ENCODE measurements at places on chromosomes 7 and 10. TPM values are rescaled to one million over a fixed set of nuclear protein-coding genes. Genes with fewer than 3 reads are reported as not detected.

DNA sequence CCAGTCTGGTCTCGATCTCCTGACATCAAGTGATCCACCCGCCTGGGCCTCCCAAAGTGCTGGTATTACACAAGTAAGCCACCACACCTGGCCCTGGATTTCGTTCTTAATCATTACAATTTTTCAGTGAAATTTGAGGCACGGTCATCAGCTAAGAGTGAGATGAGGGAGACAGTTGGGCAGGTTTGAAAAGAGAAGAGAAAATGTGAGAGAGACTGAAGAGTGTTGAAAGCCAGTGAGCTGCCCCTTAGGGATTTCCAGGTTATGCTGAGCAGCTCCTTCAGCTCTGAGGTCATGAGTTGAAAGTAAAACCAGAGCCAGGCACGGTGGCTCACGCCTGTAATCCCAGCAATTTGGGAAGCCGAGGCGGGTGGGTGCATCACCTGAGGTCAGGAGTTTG lies 5.9 kb upstream of the UPF2 start:
- DNase-seq, result no peak

The KIAA1549 gene
- 40.2 TPM for total RNA-seq

GRCh38 chr10:510415-510881 lies 179.0 kb downstream of the DIP2C start:
- no peak for DNase-seq

DNA sequence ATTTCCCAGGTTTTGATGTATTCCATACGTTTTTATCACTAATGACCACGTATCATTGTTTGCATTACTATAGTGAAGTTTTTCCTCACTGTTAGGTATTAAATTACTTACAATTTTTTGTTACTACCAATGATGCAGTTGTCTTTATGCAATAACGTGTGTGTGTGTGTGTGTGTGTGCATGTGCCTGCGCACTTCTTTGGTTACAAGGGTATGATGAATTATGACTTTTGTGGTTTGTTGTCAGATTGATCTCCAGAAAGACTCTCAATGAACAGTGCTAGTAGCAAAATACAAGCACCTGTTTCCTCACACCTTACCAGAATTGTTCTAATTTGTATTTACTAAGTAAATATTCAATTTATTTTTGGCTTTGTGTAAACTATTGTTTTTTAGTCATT lies 51.5 kb downstream of the MCMBP start:
- no peak for DNase-seq

DNA sequence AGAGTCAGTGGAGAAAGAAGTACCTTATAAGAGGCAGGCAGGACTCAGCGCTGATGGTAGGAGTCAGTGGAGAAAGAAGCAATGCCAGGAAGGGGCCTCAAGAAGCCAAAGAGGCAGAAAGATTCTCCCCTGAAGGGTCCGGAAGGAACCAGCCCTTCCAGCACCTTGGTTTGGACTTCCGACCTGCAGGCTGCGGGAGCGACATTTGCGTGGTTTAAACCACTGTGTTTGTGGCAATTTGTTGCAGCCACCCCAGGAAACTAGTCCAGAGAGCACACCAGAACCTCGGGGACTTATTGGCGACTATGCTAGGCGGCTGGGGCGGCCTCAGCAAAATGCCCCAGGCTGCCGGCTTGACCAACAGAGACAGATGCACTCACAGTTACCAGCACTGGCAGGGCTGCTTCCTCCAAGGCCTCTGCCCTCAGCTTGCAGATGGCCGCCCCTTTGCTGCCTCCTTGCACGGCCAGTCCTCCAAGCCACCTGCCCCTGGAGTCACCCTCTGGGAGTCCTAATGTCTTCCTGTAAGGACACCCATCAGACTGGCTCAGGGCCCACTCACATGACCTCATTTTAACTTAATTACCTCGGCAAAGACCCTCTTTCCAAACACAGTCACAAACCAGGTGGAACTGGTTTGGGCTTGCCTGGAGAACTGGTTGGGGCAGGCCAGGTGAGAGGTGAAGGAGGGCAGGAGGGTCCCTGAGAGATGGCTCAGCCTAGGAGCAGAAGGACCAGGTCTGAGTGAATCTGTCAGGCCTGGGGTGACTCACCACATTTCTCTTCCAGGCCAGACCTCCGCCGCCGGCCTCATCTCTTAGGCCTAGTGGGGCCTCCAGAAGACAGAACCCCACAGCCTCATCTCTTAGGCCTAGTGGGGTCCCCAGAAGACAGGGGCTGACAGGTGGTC lies 26.1 kb downstream of the CALML3 start:
- peak; percentile 40 for DNase-seq

- no peak for DNase-seq
Measured at GRCh38 chr7:126774077-126774476, 478.7 kb downstream of the GRM8 start.

The PNLIP gene
- total RNA-seq, result not detected

The DUSP5 gene
- 2.4 TPM for total RNA-seq

GRCh38 chr7:146249272-146249671 lies 132.7 kb downstream of the CNTNAP2 start:
- no peak for DNase-seq

The PDE6C gene
- not detected for total RNA-seq

DNA sequence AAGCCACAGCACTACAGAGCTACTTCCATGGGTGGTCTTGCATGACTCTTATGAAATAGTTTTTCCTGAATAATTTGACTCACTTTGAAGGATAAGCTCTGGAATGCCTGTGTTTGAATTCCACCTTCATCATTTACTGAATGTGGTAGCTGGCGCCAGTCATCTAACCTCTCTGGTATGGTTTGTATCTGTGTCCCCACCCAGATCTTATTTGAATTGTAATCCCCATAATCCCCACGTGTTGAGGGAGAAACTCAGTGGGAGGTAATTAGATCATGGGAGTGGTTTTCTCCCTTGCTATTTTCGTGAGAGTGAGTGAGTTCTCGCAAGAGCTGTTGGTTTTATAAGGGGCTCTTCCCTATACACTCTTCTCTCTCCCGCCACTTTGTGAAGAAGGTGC lies 11.2 kb upstream of the SLC13A1 start:
- DNase-seq, result no peak

DNA sequence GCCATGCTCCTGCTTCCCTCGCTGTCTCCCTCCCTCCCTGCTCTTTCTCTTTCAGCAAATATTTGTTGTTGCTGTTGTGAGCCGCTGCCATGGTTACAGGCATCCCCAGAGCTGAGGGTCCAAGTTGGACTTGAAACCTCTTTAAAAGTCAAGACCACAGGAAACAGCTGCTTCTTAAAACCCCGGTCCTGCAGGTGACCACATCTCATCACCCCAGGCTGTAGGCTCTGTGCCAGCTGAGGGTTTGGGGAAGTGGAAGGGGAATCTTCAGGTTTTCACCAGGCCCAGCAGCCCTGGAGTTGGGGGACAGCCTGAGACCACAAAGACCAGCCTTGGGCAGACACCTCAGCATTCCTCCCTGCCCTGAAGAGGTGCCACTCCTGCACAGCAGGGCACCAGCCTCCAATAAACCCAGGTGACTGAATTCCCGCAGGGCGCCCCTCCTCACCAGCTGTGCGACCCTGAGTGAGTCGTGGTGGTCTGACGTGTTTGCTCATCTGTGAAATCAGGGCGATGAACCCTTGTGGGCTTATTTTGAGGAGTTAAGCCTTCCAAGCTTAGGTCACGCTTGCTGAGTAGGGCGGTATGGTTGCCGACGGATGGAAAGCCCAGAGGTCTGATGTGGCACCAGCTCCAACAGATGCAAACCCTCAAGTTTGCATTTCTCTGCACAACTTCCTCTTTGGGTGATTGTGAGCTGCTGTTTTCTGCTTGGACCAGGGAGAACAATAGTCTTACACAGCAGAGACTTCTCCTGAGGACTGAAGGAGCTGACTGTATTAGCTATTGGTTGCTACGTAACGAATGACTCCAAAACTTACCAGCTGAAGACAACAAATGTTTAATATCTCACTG lies 24.8 kb downstream of the NPTX2 start:
- no peak for DNase-seq

DNA sequence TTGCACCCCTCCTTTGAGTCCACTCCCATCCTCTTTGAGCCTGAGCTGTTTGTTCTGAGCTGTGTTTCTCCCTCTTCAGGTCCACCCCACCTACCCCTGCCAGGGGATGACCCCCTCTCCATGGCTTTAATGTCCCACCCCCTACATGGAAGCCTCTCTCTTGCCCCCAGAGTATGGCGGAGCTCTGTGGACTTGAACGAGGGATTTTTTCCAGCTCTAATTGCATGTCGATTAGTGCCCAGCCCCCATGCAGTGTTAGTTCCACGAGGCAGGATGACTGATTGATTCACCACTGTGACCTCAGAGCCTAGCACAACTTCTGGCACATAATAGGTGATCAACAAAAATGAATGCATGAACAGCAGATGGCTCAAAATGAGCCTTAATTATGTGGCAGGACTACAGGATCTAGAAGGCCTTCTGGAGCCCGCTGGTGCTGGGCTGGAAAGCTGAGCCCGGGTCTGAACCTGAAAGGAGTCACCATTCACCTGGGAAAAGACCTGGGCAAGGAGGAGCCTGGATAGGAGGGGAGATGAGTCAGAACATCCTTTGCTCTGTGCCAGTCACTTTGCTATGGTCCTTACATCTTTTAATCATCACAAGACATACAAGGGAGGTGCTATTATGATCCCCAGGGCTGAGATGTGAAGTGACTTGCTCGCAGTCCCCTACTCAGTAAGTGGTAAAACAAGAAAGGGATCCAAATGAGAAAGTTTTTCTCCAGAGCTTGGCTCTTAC lies 17.1 kb upstream of the SLC18A2 start:
- DNase-seq, result no peak

DNA sequence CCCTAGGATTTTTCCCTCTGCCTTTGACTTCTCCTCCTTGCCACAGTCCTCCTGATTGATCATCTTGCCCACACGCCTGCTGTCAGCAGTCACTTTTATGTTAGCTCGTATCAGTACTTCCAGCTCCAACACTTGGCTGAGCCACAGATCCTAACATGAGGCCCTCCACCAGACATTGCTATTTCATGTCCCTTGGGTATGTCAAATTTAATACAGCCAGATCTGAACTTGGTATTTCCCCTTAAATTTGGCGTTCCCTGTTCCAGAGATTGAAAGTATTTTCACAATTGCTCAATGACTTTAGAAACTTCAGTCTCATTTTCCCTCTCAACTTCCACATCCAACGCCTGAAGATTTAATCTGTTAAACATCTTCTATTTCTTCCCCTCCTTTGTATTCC lies 140.4 kb downstream of the RNLS start:
- no peak for DNase-seq

The RSPH10B gene
- total RNA-seq, result not detected

The SCART1 gene
- total RNA-seq, result 3.8 TPM

The TRIM74 gene
- total RNA-seq, result 2.9 TPM

The ASB10 gene
- not detected for total RNA-seq

- no peak for DNase-seq
Measured at GRCh38 chr10:111837985-111838384, 345.6 kb downstream of the GPAM start.

GRCh38 chr10:86245015-86245394 lies 121.6 kb downstream of the GRID1 start:
- no peak for DNase-seq

The ADAM8 gene
- 5.4 TPM for total RNA-seq

The TAS2R41 gene
- not detected for total RNA-seq

DNA sequence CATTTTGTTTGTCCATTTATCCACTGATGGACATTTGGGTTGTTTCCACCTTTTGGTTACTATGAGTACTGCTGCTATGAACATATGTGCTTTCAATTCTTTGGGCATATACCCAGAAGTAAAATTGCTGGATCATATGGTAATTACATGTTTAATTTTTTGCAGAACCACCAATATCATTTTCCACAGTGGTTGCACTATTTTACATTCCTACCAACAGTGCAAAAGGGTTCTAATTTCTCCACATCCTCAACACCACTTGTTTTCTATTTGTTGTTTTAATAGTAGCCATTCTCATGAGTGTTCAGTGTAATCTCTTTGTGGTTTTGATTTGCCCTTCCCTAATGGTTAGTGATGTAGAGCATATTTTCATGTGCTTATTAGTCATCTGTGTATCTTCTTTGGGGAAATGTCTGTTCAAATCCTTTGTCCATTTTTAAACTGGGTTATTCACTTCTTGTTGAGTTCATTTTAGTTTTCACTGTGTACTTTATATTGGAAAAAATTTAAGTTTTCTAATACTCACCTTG lies 101.9 kb downstream of the HIBADH start:
- DNase-seq, result no peak

- DNase-seq, result no peak
Measured at GRCh38 chr7:30365621-30366020, 81.2 kb downstream of the ZNRF2 start.

The PKD2L1 gene
- 0.44 TPM for total RNA-seq

DNA sequence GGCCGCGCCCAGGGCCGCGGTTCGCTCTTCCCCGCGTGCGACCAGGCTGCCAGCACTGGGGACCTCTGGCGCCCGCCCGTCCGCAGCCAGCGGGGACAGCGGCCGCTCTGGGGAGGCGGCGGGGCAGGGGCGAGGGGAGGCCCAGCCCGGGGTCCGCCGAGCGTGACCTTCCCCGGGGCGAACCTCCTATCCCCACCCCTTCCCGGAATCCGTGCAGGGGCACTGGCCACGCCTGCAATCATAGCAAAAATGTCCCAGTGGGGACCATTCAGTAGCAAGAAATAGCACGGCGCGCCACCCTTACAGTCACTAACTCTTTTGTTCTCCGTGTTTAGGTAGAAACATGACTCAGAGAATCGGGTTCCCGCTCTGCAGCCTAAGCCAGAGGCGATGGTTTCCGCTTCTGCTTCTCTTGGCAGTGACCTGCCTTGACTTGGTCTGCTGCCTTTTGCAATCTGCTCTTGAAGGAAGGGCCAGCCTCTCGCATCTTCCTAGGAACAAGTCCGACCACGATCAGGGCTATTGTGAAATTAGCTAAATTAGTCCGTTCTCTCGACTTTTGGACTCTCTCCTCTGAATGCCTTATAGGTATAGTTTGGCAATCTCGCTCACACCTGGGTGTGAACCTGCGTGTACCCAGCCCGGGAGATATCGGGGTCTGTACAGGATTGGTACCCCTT lies 79.3 kb upstream of the ACBD5 start:
- peak; percentile 43 for DNase-seq

GRCh38 chr10:25278180-25278579 lies 103.4 kb downstream of the GPR158 start:
- DNase-seq, result no peak

The CTAGE15 gene
- total RNA-seq, result not detected

DNA sequence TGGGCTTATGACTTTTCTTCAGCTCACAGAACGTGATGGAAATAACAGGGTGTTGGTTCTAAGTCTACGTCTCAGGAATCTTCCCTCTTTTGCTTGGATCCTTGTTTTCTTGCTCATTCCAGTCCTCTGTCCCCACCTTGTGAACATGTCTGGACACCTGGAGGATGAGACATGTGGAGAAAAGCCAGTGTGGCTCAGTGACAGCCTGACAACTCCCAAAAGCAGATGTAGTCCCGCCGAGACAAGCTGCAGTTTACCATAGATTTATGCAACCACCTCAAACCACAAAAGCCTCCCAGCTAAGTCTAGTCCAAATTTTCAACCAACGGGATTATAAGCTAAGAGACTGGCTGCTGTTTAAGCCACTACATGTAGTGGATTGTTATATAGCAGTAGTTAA lies 476.1 kb downstream of the SH2D4B start:
- DNase-seq, result no peak

The PPP1R17 gene
- total RNA-seq, result 657 TPM

GRCh38 chr10:120701381-120701780 lies 149.8 kb upstream of the WDR11 start:
- no peak for DNase-seq

The ADCK2 gene
- 9.1 TPM for total RNA-seq

GRCh38 chr10:43957267-43958070 lies 308.8 kb upstream of the ZNF32 start:
- DNase-seq, result no peak

The DIP2C gene
- total RNA-seq, result 52.6 TPM

Measured in glutamatergic neuron (in vitro differentiated cells).